ENCODE measurements at places on chromosomes 1 and 21. TPM values are rescaled to one million over a fixed set of nuclear protein-coding genes. Genes with fewer than 3 reads are reported as not detected.

DNA sequence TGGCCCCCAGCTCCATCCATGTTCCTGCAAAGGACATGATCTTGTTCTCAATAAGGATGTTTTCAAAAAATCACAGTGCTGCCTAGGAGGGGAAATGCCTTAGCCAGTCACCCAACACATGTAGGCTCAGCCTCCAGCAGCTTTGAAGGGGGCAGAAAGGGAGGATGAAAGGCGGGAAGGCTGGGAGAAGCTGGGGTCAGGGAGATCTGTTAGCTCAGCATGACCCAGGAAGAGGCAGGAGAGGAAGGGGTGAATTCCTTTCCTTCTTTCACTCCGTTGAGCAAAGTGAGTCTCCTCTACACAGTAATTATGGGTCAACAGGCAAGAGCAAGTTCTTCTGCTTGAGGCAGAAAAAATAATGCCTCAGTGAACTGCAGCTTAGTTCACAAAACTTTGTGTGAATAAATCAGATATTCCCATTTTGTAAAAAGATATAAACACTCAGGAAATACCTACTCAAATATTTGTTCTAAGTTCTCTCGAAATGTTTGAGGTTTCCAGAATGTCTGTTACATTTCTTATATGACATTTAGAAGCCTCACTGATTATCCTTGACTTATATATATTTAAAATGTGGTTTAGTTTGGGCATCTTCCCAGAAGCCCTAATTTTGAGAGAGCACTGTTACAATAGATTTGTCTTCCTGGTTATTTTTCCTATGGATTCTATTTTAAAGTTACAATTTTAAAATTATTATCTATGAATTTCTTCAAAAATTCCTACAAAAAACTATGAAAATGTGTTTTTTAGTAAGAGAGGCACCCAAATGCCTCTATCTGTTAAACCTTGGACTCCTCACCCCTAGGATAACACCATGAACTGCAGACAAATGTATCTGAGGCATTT lies 116.8 kb downstream of the KCNJ6 start:
- no peak for DNase-seq

GOLT1A gene
- total RNA-seq, result not detected

ADSS2 gene
- total RNA-seq, result 43.3 TPM

- DNase-seq, result no peak
These were observed 68.9 kb upstream of the RAB3GAP2 start for GRCh38 chr1:220341126-220341525.

- no peak for DNase-seq
These were observed 11.2 kb upstream of the ADAMTSL4 start for GRCh38 chr1:150537732-150538684.

SIM2 gene
- 1.7 TPM for total RNA-seq

GRCh38 chr1:172383536-172383935 lies 36.9 kb upstream of the C1orf105 start:
- no peak for DNase-seq

CYP4B1 gene
- total RNA-seq, result not detected

GRCh38 chr1:240906477-240906876 lies 294.5 kb upstream of the GREM2 start:
- no peak for DNase-seq
